Esophagus squamous epithelium (tissue), 5 donors: ENCODE measurements at places on chromosomes 7 and 10. TPM values are rescaled to one million over a fixed set of nuclear protein-coding genes. Genes with fewer than 3 reads are reported as not detected.

GRCh38 chr10:127193125-127193524, 3.3 kb downstream of the INSYN2A start:
- no peak for DNase-seq

- peak; percentile 13 for DNase-seq
Measured at GRCh38 chr7:27697861-27698430, 35.3 kb upstream of the HIBADH start.

GRCh38 chr7:93226310-93226709, at the start of gene HEPACAM2:
TSS of gene HEPACAM2 (minus strand) at chr7:93226469.
- no peak for DNase-seq

- no peak for DNase-seq
Measured at GRCh38 chr10:114408968-114409444, 4.7 kb upstream of the AFAP1L2 start.

DNA sequence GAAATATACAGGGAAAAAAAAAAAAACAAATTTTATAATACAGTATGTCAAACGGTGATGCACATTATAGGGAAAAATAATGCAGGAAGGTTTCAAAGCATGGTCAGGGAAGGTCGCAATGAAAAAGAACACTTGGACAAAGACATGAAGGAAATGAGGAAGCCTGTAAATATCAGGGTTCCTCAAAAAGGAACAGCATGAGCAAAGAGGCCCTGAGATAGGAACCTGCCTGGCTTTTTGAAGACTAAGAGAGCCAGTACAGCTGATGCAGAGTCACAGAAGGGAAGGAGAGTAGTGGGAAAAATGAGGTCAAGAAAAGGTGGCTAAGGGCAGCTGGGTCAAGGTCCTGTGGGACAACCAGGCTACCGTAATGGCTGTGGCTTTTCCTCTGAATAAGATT, 1.9 kb downstream of the VPS41 start:
- DNase-seq: no peak

DNA sequence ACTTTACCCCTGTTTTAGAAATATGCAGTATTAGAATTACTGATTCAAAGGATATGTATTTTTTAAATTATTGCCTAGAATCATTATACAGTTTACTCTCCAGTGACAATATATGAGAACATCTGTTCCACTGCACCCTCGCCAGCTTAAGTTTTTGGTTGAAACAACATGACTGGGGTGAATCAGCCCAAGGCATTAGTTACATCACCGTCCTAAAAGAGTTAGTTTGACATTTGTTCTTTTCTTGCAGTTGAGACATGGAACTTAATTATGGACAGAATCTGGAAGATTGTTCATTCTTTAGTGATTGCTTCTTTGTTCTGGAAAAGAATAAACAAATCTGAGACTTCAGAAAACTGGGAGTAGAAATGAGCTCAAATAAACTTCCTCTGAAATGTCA, 167.3 kb upstream of the DKK1 start:
- no peak for DNase-seq

- no peak for DNase-seq
Measured at GRCh38 chr10:12823328-12823727, 178.2 kb downstream of the CCDC3 start.

GRCh38 chr10:89351780-89352597, 24.2 kb downstream of the IFIT3 start:
- DNase-seq: no peak

DNA sequence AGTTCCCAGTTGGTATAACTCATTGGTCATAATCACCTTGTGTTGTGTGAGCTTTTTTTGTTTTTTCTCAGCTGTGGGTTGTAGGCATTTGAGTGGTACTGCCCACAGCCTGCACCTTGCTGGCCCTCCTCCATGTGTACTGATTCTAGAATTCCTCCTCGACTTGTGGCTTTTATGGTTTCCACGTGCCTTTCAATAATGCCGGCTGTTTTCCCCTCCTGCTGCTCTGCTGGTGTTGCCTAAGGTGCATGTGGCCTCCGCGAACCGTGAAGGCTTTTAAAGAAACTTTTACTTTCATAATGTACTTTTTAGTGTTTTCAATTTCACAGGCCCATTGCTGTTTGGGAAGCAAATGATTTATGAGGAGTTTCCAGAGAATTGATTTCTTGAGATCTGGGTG, 518.0 kb downstream of the REEP3 start:
- DNase-seq: no peak

DNA sequence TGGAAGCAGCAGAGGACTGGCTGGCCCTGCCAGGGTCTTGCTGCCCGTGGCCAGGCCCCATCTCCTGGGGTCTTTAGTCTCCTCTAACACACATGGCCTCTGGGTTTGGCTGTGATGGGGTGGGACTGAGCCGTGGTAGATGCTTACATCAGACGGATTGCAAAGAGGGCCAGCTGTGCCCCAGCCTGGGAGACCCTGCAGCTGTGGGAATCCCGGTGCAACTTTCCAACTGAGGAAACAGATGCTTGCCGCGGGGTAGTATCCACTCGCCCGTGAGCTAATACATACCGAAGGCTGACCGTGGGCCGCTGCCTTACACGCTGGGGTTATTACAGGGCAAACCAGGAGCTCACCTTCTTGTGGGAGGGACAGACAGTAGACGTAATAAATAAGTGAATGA, 24.1 kb upstream of the SH2B2 start:
- DNase-seq: no peak

- no peak for DNase-seq
Measured at GRCh38 chr7:6367701-6368211, 80.0 kb downstream of the DAGLB start.

GRCh38 chr10:49650724-49651034, 28.8 kb upstream of the C10orf53 start:
- DNase-seq: no peak

- no peak for DNase-seq
Measured at GRCh38 chr10:48838834-48839233, 100.8 kb downstream of the LRRC18 start.

DNA sequence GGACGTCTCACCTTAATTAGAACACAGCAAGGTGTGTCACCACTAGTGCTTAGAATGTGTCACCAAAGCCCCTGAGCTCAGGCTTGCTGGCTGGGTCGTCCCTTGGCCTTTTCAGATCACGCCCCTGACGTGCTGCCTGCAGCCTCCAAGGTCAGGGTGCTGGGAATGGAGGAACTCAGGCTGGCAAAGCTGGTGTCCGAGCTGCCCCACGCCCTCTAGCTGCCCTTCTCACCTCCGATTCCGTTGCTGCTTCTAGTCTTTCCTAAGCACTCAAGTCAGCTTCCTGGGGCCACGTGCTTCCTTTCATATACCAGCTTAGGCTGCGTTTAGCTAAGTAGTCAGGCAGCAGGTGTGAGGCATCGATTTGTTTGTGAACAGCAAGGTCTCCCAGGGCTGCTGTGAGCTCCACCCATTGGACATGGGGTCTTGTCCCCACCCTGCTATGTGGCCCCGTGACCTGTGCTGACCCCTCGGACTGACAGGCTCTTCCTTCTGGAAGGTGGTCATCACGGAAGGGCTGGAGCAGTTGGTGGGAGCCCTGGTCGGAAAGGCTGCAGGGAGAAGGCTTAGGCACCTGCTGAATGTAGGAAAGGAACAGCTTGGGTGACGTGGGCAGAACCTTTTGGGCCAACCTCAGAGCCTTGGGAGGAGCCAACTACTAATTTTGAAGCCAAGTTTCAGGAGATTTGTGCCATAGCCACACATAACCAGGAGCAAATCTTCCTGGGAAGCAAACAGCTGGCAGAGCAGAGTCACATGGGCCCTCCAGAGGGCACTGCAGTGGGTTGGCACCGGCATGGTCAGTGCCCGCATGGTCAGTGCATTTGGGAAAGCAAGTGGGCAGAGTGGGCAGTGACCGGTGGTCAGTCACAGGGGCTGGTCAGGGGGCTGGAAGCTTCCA, 28.8 kb downstream of the VIPR2 start:
- DNase-seq: no peak

GRCh38 chr7:47438411-47439029, 143.4 kb downstream of the TNS3 start:
- DNase-seq: no peak

DNA sequence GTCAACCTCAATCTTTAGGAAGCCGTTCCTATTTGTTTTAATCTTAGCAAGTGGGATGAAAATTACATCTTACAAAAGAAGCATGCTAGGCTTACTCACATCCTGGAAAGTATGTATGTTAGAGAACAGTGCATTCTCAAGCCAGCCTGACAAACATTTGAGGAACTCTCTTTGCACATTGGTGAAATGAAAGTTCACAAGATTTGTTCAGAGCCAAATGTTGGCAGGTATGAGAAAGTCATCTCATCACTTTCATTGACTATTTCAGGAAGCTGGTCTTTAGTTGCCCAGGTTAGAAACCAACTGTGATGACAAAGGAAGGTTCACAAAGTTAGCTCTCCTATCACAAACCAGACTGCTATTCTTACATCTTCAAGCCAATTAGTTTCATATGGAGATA, 57.1 kb downstream of the ABCB1 start:
- no peak for DNase-seq

GRCh38 chr7:80665526-80665925, 27.1 kb downstream of the CD36 start:
- DNase-seq: no peak

DNA sequence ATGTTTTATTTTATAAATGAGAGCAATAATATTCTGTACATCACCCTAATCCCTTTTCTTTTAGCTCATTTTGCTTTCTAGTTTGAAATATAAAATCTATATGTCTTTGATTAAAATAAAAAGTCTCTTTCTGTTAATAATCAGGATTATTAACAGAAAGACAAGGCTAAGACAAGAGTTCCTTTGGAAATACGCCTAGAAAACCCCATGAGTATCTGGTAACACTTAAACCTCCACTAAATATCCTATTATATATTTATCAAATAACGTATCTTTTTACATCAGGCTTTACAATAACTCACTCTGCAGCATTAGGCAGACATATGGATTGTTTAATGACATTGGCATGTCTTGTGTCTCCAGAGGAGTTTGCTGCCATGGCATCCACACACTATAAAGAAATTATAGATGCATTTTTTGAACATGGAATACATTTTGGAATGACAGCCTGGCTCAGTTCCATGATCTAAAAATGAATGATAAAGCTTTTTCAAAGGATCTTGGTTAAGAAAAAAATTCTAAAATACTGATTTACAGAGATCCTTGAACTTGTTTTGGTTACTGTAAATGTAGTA, 98.7 kb downstream of the TMEM26 start:
- no peak for DNase-seq

- DNase-seq: no peak
Measured at GRCh38 chr7:156703773-156704482, 63.4 kb downstream of the RNF32 start.

ANKIB1 gene
- total RNA-seq: 20.6 TPM

NME8 gene
- total RNA-seq: not detected

UBE2H gene
- 71.3 TPM for total RNA-seq
